ENCODE measurements at places on chromosomes 1 and 21. TPM values are rescaled to one million over a fixed set of nuclear protein-coding genes. Genes with fewer than 3 reads are reported as not detected.

DNA sequence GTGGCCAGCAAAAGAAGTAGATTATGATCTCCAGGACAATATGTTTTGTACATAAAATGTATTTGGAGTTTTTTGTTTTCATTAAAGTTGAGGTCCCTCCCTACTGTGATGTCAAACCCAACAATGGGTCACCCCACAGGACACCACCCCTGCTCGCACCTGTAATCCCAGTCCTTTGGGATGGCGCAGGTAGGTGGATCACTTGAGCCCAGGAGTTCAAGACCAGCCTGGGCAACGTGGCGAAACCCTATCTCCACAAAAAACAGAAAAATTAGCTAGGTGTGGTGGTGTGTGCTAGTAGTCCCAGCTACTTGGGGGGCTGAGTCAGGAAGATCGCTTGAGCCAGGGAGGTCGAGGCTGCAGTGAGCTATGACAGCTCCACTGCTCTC is 9.0 kb downstream of the ZBTB17 start:
- no peak for DNase-seq

- no peak for DNase-seq
Observed at GRCh38 chr1:71298633-71299032, 217.8 kb upstream of the ZRANB2 start.

DNA sequence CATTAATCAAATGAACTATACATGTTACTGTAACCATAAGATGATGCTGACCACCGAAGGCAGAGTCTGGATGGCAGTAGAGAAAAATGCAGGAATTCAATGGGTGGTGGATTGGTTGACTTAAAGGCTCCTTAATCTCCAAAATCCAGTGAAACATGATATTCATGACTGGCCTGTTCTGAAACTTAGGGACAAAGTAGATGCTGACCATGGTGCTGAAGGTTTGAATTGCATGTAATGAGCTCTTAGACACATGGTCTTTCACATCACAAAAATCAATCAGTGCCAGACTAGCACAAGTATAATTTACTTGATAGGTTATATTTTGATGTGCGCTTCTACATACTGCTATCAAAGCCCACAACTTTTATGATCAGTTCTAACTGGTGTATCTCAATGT is 30.9 kb upstream of the NTMT2 start:
- no peak for DNase-seq

DNA sequence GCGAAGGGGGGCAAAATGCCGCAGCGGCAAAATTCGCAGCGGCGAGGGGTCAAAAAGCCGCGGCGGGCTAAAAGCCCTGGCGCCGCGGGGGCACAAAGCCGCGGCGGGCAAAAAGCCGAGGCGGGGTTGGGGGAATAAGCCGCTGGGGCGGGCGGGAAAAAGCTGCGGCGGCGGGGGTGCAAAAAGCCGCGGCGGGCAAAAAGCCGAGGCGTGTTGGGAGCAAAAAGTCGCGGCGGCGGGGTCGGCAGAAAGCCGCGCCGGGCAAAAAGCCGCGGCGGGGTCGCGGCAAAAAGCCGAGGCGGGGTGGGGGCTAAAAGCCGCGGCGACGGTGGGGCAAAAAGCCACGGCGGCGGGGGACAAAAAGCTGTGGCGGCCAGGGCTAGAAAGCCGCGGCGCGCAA is 3902.5 kb downstream of the SRGAP2C start:
- DNase-seq: no peak

DNA sequence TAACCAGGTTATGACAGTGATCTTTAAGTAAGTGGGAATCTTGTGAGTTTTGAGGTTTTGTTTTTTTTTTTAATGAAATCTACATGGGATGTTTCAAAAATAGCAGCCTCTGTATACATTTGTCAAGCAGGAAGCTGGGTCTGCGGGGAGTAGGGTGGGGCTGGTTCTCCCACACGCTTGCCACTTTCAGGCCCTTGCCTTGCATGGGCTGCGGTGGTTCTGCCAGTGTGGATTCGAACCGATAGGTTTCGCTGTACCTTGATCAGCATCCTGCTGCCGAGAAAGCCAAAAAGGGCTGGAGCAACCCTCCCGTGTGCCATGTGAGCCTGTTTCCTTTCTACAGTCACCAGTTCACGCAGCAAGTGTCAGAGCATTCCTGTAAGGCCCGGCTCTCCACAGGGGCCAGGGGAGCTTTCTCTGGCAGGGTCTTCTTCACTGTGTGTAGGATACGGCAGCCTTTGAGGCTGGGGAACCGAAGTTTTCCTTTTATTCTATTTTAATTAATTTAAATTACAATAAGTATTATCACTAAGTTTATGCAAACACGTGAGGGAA is 79.2 kb upstream of the SAMD11 start:
- no peak for DNase-seq

DNA sequence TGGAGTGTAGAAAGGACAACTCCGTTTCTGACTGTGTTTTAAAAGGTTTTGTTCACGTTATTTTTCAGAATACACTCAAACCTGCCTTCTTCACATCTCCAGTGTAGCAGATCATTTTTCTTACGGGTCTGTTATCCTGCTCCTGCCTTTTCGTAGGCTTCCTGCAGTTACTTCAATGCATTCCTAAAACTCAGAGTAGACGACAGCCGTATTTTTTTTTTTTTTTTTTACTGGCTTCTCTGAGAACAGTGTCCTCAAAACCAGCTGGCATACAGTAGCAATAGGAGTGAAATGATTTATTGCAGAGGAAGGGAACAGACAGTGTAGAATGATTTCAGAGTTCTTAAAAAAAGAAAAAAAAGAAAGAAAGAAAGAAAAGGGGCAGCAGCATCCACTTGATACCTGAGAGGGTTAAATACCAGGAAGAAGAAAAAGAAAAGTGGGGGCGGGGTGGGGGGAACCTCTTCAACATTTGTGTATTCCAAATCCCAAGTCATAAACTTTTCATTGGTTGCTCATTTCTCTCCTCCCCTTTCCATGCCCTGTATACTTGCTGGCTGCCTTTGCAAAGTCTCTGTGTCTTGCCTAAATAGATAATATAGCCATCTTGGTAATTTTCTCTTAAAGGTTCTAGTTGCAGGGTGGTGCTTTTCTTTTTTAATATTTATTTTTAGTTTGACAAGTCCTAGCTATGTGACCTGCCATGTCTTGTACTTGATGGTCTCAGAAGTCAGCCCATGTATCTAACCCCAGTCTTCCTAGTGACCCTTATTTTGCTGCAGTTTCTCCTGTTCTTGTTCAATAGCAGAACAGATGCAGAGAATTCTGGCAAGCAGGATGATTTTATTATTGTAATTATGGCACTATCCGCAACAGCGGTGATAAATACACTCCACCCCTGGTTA is 2.8 kb downstream of the TGFB2 start:
- DNase-seq: no peak

DNA sequence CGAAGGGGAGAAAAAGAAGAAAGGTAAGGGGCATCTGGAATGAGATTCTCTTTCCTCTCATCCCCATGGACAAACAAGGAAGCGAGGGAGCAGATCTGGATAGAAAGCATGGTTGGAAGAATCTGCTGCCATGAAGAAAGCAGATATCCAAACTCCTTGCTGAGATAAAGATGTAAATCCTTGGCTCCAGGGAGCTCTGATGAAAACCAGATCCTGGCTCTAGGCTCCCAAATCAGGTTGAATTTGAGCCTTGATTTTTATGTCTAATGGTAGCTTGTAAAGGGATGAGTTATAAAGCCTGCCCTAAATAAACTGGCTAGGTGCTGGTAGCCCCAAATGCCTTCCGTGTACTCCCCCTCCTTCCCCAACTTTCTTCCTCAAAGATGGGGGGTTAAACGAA is 64.1 kb upstream of the LAX1 start:
- no peak for DNase-seq

GRCh38 chr21:45513741-45514310 is 28.4 kb downstream of the SLC19A1 start:
- DNase-seq: no peak

The INKA2 gene
- 0.58 TPM for total RNA-seq

The PDZK1IP1 gene
- 43.2 TPM for total RNA-seq
